AG04449 (cell line): ENCODE measurements at places on chromosomes 1 and 21.
A peak's percentile ranks its signal among the peaks of the same experiment; 100 is the strongest.

- no peak for DNase-seq
Measured at GRCh38 chr1:226125831-226126230, 60.7 kb downstream of the ACBD3 start.

DNA sequence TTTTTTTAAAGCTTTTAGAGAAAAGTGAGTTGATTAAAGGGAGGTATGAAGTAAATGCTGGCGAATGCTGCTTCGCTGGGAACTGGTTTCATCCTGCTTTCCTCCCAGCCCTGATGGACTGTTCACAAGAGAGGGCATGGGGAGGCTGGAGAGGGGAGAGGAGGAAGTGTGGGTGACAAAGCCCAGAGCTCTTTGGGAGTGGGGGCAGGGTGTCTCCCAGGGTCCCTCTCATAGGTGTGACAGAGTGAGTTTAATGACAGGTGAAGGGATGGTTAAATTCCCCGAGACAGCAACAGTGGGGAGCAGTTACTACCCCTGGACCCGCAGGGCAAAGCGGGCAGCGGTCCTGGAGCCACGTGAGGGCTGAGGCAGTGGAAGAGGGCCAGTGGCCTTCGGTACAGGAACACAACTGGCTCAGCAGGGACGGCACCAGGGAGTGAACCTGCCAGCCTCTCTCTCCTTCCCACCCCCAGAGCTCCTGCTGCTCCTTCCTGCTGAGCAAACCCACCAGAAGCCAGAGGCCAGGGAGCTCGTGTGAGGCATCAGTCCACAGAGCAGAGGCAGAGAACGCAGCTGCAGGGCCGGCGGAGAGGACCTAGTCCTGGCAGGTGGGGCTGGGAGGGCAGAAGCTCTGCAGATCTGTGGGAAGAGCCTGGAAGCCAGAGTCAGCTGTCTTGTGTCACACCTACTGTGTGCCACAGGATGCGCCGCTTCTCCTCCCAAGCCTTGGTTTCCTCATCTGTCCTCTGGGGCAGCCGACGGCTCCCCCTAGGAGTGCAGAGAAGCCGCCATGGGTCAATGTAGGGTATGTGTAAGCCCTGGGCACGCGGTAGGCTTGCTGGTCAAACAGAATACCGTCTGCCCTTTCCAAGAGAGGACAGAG lies 20.9 kb upstream of the LRP8 start:
- no peak for DNase-seq

- DNase-seq: no peak
Measured at GRCh38 chr21:44482581-44483287, 27.4 kb downstream of the LRRC3 start.

DNA sequence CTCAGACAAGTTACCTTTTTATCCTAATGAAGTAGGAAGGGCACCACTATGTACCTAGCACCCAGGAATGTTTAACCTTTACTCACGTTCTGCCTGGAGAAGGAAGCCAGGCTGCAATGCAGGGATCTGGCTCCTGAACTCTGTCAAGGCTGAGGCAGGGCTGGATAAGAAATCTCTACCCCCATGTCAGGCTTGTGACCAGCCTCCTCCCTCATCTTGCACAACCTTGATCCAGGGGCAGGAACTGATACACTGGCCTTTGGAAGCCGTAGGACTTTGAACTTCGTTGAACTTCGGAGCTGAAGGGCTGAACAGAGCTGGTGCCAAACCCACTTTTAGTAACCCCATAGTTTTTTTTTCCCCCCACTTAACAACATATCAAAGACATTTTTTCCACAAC lies 8.0 kb upstream of the AKR1A1 start:
- DNase-seq: no peak

DNA sequence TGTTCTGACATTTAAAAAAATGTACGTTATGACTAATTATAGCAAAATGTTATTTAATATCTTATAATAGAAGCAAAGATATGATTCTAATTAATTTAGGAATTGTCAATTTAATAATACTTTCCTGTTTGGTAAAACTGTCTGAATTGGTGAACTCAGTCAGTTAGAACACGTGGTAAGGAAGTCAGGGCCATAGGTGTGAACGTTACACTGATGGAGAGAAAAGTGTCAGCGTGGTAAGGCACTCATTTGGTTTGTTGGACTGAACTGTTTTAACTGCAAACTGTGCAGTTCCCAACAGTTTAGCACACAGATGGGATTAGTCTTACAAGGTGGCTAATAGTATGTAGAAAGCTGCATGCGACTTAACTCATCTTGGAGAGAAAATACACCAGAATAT lies 102.9 kb downstream of the EPB41 start:
- DNase-seq: no peak

DNA sequence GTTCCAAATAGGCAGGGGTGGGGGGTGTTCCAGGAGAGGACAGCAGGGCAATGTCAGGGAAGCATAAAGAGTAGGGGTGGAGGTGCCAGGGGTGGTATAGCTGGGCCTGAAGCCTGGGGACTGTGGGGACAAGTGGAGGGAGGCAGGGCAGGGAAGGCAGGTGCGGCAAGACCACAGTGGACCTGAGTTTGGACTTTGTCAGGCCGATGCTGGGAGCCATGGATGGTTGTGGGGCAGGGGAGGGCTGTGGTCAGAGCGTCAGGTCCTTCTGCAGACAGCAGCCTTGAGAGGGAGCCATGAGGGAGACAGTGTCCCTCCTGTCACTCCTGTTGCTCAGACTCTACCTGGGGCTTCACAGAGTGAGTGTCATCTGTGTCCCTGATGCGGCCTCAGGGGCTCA lies 320.3 kb downstream of the PTPRU start:
- no peak for DNase-seq

GRCh38 chr1:228463559-228464455 lies 23.4 kb upstream of the RNF187 start:
- no peak for DNase-seq

DNA sequence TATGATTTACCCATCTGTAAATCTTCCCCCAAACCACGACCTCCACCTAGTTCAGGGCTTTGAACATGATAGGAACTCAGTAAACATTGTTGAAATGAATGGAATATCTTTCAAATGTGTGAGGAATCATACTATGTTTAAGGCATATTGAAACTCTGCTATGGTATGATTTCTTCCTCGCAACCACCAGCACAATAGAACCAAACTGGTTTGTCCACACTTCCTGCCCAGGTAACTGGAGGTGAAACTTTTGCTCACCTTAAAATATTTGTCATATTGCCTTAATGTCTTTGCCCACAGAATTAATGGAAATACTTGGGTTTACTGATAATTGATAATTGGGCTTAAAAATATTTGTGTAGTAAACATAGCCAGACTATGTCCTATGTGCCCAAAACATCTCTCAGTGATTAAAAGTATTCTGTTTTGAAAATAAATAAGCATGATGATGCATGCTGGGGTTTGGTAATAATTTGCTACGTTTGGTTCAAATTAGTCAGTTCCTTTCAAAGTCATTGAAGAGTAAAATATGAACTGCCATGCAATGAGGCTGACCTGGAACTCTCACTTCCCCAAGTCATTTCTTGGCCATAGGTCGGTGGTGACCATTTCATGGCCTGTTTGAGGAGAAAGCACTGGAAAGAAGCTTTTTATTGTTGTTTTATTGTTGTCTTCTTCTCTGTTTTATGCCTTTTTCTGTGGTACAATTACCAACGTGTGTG lies 73.3 kb downstream of the TNFSF18 start:
- DNase-seq: no peak

DNA sequence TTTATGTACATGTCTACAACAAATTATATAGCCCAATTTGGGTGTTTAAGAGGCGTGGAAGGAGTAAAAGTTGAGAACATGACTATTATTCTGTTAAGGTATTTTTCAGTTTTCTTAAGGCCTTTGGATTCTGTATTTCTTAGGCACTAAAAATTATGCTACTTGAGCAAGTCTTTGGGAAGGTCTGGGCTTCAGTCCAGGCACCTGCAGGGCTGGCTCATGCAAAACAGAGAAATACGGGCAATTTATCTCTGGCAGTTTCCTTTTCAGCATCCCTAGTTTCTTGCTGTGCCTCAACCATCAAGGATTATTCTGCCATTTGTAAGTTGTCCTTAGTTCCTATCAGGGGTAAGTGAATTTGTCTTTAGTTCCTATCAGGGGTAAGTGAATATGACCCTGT lies 358.8 kb upstream of the B3GALT2 start:
- no peak for DNase-seq

- peak; percentile 9 for DNase-seq
Measured at GRCh38 chr1:52662645-52663313, 29.8 kb downstream of the SHISAL2A start.

DNA sequence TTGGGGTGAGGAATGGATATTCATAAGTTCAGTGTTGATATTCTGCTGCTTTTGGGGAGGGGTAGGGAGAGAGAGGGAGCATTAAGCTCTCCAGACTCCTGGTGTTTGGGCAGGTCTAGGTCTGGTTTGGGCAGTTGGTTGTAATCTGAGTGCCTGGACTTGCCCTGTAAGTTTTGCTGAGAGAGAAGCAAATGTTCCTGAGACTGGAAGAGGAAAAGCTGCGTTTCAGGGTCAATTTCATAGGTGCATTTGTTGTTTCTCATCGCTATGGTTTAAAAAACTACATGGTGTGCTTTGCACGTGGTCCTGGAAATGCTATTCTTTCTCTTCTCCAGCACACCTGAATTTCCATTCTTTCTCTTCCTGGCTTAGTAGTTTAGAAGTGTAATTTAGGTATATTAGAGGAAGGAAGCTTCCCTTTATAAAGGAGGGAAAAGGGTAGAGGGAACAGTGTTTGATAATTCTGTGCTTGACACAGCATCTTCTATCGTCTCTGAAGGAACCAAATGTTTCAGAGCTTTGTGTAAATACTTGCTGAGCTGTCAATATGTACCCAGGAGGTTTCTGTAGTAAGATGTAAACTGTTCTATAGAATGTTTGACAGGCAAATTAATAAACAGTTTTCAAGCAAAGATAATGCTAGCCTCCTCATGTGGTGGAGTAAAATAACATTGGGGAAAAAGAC lies 6.3 kb downstream of the ARID1A start:
- DNase-seq: no peak

GRCh38 chr1:25253911-25254310 lies 6.7 kb upstream of the RSRP1 start:
- DNase-seq: peak; percentile 73

DNA sequence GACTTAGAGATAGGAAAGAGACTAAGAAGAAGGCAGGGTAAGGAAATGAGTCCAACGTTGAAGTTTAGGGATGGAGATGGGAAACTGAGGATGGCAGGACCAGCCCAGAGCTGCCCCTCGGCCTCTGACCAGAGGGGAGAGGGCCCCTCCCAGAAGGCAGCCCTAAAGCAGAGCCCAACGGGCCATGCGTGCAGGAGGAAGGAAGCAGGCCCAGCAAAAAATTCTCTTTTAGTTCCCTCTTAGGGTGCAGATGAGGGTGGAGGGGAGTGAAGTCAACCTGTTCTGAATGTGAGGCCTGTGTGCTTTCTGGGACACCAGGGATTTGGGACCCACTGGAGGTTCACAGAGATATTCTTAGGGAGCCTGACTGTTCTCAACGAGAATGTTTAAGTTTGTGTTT lies 225.4 kb downstream of the RHOU start:
- DNase-seq: no peak

- no peak for DNase-seq
Measured at GRCh38 chr1:183806125-183806524, 1.2 kb downstream of the RGL1 start.

GRCh38 chr1:97013941-97014340 lies 292.4 kb downstream of the PTBP2 start:
- DNase-seq: no peak

DNA sequence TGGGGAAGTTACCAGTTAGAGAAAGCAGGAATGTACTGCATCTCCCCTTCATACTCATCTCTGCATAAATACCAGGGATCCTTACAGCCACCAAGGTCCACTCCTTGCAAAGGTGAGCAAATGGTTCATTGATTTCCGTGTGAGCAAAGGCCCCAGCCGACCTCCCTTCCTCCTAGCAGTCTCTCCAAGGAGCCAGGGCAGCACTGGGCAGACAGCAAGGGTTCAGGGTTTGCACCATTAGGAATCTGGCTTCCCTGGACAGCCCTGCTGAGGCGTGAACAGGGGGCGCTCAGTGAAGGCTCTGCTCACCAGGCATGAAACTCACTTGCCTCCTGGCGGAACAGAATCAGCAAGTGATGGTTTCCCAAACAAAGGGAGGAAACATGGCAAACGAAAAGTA lies 65.7 kb downstream of the MRPL37 start:
- no peak for DNase-seq

DNA sequence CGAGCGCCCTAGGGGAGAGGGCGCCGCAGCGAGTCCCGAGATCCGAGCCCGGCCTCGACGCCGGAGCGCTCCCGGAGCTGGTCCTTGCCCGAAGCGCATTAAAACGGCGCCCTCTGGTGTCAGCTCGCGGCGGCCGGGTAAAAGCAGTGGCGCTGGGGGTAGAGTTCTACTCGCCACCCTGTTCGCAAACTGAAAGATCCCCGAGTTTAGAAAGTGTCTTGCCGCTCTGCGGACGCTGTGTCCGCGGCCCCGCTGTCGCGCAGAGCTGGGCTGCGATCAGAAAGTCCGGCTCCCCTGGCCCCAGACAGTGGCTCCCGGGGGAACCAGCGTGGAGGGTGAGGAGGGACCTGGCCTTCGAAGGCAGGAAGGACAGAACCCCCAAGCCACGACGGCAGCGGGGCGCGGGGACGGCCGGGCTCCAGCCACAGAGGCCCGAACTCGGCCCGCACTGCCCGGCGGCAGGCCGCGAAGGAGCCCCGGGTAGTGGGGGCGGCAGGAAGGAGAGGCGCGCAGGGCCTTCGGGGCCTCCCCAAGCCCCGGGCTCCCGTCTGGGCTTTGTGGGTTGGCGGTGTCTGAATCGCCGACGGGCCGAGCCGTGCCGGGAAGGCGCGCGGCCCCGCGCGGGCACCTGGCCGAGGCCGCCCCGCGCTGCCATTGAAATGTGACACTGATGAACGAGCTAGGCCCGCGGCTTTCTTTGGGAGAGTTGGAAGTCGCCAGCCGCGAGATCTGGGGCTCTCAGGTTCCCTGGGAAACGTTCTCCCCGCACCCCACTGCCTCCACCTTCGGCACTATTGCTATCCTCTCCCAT lies 39.1 kb upstream of the NFIA start:
- DNase-seq: no peak

- no peak for DNase-seq
Measured at GRCh38 chr21:44519346-44520325, 20.4 kb downstream of the KRTAP10-1 start.

GRCh38 chr1:152866321-152866720 lies 6.5 kb downstream of the LCE7A start:
- DNase-seq: no peak

DNA sequence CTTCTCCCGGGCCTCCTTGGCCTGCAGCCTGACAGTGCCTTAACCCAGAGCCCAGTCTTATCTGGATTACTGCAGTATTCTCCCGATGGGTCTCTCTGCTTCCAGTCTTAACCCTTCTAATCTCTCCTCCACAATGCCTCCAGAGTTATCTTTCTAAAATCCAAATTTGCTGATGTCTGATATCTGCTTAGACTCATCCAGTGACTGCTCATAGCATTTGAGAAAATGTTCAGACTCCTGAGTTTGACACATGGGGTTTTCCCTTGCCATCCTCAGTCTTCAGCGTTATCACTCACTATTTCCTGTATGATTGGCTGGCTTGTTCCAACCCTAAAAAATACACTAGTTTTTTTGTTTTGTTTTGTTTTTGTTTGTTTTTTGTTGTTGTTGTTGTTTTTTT lies 102.0 kb downstream of the FMN2 start:
- no peak for DNase-seq

GRCh38 chr1:113783254-113784103 lies 24.2 kb upstream of the PHTF1 start:
- DNase-seq: no peak

- DNase-seq: peak; percentile 95
Measured at GRCh38 chr1:172969611-172970010, 81.1 kb downstream of the TNFSF18 start.

- DNase-seq: no peak
Measured at GRCh38 chr1:162389971-162390370, 8.4 kb downstream of the C1orf226 start.
